ENCODE measurements at places on chromosomes 5 and 9. TPM values are rescaled to one million over a fixed set of nuclear protein-coding genes. Genes with fewer than 3 reads are reported as not detected.

GRCh38 chr9:94881023-94881422, 154.5 kb downstream of the AOPEP start:
- no peak for DNase-seq

DNA sequence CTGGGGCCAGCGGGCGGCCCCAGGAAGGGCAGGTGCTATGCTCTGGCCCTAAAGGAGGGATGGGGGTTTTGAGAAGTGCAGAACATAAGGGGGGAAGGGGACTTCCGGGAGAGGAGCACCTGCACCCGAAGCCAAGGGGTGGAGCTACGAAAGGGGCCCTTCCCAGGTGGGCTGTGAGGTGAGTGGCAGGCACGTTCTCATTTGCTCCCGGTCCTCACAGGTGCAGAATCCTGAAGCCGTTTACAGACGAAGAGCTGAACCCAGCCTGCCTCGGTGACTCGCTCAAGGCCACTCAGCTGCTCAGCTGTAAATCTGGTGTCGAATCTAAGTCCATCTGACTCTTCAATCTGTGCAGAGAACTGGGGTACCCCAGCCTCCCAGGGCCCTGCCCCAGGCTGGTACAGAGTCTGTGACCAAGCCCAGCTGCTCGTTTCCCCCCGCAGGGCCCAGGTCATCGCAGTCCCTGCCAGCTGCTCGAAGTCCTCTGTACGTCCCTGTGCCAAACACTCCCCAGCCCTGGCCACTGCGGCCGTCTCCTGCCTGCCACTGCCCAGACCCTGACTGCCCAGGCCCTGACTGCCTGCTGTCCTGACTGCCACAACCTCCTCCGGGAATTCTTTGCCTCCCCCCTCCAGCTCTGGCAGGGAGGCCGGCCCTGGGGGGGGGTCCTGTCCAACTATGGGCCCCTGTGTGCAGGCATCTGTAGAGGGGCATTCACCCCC, 53.8 kb upstream of the RXRA start:
- no peak for DNase-seq

Gene NUDCD2
- polyA plus RNA-seq, result 58.0 TPM

DNA sequence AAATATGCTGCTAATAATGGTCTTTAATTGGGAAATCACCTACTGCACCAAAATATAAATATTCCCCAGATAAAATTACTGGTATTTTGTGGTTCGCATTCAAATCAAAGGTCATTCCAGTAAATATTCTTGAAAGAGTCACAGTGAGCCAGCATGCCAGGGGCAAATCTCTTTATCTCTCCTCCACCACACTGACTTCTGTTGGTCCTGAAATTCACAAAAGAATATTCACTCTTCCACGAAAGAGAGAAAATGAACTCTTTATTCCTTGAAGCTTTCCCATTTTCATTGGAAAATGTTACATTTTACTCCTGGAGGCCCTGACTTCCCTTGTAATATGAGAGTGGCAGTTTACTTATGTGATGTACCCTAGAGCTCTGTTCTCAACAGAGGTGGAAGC, 39.7 kb downstream of the ZNF366 start:
- DNase-seq, result no peak

Gene MOB3B
- 25.4 TPM for polyA plus RNA-seq

DNA sequence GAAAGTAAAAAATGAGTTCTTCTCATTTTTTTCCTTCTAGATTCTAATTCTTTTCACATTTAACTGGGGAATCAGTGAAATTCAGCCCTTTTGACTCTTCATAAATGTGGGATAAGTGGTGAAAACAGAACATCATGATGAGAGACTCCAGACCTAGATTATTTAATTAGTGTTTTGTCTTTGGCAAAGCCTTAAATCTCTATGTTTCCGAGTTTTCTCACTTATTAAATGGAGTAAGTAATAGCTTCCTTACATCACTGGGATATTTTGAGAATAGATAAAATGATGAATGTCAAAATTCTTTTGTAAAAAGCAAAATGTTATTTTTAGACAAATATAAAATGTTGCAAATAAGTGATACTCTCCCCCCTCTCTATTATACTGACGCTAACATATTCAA, 468.6 kb upstream of the ARRDC3 start:
- DNase-seq, result no peak

Gene MCTP1
- 4.3 TPM for polyA plus RNA-seq

GRCh38 chr5:1380011-1380817, 35.3 kb upstream of the CLPTM1L start:
- peak; percentile 33 for DNase-seq

Measured in renal pelvis (tissue), 12 donors.